ENCODE measurements at places on chromosomes 7 and 10.

- no peak for DNase-seq
Measured at GRCh38 chr7:44288811-44289340, 36.5 kb downstream of the CAMK2B start.

DNA sequence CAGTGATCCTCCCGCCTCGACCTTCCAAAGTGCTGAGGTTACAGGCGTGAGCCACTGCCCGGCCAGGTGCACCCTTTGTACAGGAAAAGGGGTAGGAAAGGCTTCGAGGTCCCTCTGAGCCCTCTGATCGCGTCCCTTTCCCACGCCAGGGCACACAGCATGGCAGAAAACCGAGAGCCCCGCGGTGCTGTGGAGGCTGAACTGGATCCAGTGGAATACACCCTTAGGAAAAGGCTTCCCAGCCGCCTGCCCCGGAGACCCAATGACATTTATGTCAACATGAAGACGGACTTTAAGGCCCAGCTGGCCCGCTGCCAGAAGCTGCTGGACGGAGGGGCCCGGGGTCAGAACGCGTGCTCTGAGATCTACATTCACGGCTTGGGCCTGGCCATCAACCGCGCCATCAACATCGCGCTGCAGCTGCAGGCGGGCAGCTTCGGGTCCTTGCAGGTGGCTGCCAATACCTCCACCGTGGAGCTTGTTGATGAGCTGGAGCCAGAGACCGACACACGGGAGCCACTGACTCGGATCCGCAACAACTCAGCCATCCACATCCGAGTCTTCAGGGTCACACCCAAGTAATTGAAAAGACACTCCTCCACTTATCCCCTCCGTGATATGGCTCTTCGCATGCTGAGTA is 871 bp downstream of the POP7 start:
- DNase-seq: no peak

GRCh38 chr7:99559175-99559915 is 903 bp downstream of the ZNF655 start:
- DNase-seq: no peak

DNA sequence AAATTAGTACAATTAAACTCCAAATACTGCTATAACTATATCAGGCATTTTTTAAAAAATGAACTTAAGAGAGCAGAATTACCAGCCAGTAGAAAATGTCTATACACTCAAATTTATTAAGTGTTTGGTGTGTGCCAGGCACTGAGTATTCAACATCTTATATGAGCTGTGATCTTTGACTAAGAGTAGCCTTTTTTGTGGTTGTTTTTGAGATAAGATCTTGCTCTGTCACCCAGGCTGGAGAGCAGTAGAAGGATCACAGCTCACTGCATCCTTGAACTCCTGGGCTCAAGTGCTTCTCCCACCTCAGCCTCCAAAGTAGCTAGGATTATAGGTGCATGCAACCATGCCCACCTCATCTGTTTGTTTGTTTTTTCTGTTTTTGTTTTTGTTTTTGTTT is 102.5 kb upstream of the CELF2 start:
- DNase-seq: no peak

DNA sequence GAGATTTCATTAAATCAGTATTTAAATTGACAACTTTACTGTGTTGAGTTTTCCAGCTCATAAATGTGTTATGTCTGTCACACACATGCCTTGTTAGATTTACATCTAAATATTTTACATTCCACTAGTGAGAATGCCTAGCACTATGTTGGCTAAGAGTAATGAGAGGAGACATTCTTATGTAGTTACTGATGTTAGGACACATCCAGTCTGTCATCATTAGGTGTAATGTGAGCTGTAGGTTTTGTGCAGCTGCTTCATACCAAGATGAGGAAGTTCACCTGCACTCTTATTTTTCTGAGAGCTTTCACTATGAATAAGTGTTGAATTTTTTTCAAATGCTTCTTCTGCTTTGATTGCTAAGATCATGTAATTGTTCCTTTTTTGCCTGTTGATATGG is 218.0 kb upstream of the IGFBP3 start:
- DNase-seq: no peak

- DNase-seq: no peak
Measured at GRCh38 chr7:75866114-75866488, 12.7 kb upstream of the RHBDD2 start.

All from NCI-H2227 treated with DMSO at 0.1 percent for 48 hours (cell line).